ENCODE measurements at places on chromosomes 13 and 19.

- no peak for DNase-seq
These were observed 4.3 kb downstream of the YJEFN3 start for GRCh38 chr19:19532806-19533701.

DNA sequence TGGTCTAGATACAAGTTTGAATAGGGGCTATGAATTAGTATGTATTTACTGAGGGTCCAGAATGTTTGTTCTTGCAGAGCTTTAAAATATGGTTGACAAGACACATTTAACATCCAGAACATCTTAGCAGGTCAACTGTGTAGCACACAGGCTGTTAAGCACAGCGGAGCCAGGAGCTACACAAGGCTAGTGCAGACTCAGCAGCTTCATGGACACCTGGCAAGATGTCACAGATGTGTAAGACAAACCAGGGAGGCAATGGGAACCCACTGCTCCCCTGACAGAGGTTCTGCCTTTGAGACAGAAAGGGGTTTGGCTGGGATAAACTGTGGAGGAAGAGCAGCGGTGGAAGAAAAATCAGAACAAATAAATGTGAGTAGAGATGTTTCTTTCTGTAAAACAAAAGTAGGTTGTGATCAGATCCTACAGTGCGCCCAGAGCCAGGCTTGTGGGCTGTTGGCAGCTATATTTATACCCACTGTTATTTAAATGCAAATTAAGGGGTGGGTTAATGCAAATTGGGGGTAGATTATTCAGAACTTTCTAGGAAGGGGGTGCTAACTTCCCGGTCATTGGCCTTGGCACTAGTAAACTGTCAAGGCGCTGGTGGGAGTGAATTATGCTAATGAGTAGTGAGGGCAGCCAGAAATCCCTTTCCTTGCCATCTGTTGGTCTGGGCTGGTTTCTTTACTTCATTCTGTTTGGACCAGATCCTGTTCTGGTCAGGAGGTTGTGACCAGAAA lies 33.0 kb downstream of the MIPEP start:
- DNase-seq, result no peak

DNA sequence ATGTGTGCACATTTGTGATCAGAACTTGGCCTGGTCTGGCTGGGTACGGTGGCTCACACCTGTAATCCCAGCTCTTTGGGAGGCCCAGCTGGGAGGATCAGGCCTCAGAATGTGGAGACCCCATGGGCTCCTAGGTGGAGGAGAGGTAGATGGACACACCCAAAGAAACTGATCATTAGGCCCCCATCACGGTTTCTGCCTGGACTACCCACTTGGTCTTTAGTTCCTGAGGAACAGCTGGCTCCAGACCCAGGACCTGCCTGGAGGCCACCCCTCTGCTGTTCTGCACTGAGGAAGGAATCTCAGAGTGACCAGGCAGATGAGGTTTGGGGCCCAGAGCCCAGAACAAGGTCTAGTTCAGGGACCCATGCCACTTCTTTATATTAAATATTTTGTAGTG lies 1.5 kb downstream of the CBLC start:
- no peak for DNase-seq

GRCh38 chr13:114109641-114110041 lies 22.8 kb downstream of the RASA3 start:
- DNase-seq, result no peak

GRCh38 chr13:77001963-77002587 lies 10.2 kb downstream of the CLN5 start:
- no peak for DNase-seq

- no peak for DNase-seq
These were observed 124.8 kb downstream of the ZNF536 start for GRCh38 chr19:30497034-30497433.

GRCh38 chr13:32497589-32497988 lies 41.0 kb downstream of the N4BP2L2 start:
- DNase-seq, result no peak

GRCh38 chr19:29623726-29624488 lies 17.8 kb downstream of the POP4 start:
- no peak for DNase-seq
